Neuronal stem cell (in vitro differentiated cells): ENCODE measurements at places on chromosomes 2 and 18.

DNA sequence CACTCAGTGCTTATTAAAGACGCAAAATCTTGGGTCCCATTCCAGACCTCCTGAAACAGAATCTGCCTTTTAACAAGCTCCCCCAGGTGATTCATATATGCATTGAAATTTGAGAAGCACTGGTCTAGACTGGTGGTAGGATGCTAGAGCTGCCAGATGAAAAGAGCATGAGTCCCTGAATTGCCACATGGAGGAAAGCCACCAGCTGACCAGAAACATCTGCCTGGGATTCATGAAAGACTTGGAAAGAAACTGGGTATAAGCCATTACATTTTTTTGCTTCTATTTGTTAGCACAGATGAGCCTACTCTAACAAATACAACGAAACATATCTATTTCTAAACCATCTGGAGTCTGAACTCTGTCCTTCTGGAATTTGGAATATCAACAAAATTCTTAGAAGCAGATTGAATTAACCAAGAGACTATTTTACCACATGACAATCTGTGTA lies 228.9 kb downstream of the RBM43 start:
- no peak for DNase-seq

GRCh38 chr2:213703406-213704098 lies 419.3 kb downstream of the SPAG16 start:
- no peak for DNase-seq

DNA sequence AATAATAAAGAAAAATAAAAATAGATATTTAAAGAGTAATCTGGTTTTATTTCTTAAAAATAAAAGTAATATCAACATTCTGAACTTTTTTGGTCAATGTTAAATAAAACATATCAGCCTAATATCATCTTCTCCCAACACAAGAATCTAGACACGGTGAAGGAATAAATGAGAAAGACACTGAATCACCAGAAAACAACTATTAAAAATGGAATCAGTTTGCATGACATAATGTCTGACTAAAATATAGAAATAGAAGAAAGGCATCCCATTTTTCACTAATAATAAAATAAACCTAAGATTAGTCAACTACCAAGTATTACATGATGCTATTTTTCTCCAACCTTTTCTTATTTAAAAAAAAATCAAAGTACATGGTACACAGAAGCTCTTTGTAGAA lies 30.8 kb upstream of the TNFAIP6 start:
- no peak for DNase-seq

GRCh38 chr2:122210898-122211856 lies 455.7 kb downstream of the TSN start:
- no peak for DNase-seq

DNA sequence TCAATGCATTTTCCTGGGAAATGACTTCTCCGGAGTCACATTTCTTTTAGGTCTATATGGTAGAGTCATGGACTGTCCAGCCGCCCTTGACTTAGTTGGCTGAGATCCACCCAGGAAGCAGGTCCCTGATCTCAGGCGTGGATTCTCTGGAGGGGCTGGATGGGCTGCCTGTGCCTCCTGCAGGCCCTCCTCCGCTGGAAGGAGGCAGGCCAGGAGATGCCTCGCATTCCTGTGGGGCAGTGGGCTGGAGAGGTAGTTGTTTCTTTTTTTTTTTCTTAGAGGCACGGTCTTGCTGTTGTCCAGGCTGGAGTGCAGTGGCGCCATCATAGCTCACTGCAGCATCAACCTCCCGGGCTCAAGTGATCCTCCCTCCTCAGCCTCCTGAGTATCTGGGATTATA lies 129.0 kb upstream of the MYCN start:
- peak; percentile 39 for DNase-seq

DNA sequence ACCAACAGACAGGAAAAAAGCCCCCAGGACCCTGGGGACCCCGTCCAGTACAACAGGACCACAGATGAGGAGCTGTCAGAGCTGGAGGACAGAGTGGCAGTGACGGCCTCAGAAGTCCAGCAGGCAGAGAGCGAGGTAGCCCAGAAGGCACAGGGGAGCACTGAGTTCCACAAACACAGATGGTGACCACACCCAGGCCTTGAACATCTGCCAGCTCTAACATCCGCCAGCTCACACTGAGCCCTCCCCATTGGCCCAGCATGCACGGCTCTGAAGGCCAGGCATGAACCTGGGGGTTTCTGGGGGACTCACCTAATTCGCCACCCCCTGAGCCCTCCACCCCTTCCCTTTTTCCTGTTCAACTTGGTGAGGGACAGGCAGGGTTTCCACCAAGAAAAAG lies 25.6 kb upstream of the PRLH start:
- no peak for DNase-seq

GRCh38 chr2:240635121-240635997 lies 10.1 kb downstream of the GPR35 start:
- no peak for DNase-seq

GRCh38 chr2:174919947-174920595 lies 85.1 kb downstream of the CHN1 start:
- DNase-seq, result no peak

- DNase-seq, result no peak
These were observed 2.4 kb upstream of the TMEM178A start for GRCh38 chr2:39663187-39663930.

DNA sequence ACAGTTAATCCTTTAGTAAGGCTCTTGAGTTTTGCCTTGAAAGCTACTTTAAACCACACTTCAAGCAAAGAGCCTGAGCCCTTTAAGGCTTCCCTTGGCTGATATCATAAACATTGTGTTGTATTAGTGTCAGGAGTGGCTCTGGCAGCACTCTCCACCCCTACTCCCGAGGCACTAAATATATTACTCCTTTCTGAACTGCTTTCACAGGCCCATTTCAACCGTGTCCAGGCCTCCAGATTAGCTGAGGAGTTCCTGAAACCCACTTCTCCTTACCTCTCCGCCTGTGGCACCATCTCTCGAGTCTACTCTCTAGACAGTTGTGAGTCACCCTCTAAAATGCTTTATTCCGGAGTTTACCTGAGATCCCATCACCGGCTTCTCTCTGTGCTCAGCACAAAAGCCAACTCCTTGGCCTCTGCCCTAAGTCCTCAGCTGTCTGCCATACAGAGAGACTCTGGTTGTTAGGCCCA lies 14.4 kb upstream of the STON1 start:
- DNase-seq, result no peak

DNA sequence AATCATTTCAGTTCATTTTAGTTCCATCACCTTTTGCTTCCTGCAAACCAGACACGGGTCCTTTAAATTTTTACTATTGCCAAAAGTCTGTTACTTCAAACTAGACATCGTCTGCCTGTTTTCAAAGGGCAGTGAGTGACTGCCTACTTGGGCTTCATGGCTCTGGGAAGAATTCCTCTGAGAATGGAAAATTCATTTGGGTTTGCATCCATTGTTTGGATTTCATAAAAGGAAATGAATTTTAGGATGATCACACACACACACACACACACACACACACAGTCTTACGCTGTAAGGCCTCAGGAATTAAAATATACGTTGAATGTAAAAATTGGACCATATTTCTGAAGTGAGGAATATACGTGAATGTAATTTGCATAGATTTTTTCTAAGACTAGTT lies 1584.3 kb upstream of the ACVR2A start:
- no peak for DNase-seq

DNA sequence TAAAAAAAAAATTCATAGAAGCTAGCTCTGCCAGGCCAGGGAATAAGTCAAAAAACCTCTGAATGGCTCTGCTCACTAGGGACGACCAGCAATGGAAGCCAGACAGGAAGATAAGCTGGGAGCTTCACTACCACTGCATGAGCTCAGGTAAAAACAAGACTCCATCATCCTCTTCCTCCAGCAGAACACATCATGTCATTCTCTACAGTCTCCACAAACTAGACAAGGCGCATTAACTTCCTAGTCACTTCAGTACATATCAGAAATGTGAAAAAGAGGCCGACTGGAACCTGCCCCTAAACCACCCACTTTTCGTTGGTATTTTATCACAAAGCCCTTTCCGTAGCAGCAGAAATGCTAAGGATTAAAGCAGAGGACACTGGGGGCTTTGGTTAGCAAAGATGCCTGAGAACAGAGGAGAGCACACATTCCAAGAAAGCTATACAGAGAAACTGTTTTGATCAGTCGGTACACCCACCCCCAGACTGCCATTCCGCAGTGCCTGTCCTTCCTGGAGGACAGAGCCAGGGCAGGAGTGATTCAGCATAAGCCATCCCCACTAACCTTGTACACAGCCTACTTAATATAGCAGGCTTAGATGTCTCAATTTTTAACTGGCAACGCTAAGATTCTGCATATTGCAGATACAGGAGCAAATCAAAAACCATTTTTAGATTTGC lies 53.4 kb downstream of the AAK1 start:
- DNase-seq, result peak; percentile 15

DNA sequence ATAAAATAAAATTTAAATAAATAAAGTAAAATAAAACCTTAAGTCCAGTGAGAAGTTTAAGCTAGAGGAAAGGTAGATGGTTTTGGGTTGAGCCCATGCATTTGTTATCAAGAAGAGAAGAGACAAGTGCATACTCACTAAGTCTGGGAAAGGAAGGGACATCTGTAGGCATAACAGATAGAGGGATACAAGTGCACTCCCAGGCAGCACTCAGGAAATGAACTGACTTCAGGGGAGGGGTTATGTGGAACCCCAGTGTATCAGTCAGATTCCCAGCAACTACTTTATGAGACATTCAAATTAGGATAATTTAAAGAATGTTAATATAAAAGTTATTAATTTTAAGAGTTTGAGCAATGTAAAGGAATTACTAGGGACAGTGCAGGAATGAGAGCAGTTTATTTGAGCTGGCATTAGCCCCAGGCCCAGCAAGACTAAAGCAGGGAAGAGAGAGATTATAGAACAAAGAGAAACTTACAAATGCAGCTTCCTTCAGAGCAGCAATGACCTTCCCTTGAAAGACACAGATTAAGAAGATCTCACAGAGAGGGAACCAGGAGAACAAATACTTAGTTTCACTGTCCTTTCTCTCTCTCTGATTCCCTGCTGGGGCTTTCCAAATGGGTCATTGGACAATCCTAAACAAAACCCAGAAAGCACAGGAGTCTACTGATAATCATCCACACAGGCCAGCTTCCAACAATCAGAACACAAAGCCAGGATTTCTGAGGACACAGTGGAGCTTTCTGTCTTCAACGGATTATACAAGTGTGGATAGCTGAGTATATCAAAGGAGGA lies 109.7 kb downstream of the ERBB4 start:
- peak; percentile 64 for DNase-seq

- DNase-seq, result no peak
These were observed 10.6 kb upstream of the COL6A3 start for GRCh38 chr2:237424544-237424943.

- no peak for DNase-seq
These were observed 183.4 kb downstream of the PRKCE start for GRCh38 chr2:45834858-45835257.

DNA sequence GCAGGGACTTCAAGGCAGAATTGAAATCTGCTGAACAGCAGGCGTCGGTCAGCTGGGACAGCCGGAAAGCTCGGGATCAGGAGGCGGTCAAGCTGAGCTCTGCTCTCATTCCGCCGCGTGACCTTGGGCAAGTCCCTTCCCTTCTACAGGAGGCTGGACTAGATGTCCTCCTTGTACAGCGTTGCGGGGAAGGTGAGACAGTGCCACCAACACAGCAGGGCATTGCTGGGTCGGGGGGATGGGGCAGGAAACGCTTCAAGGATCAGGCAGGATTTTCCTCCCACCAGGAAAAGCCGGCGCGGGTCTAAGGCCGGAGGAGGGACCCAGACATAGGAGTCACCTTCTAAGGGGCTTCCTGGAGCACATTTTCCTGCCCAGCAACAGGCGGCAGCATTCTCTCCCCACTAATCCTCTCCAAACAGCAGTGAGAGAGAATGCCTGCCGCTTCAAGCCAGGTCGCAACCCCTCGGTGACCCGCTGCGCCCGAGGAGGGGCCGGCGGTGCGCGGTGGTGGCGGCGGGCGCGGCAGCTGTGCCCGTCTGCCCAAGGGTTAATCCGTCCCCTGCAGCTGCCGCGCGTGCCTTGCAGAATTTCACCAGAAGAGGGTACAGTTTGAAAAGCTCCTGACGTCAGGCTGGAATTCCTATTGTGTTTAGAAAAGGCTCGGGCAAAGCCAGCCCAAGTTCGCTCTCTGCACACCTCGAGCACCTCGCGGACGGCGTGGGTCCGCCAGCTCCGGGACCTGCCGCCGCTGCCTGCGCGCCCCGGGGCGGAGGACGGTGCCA lies at the start of gene KCNF1:
Gene KCNF1 (plus strand): TSS at position 644 of the 785 bp plus-strand sequence. CDS start 493 bp downstream, outside the sequence.
- peak; percentile 89 for DNase-seq

DNA sequence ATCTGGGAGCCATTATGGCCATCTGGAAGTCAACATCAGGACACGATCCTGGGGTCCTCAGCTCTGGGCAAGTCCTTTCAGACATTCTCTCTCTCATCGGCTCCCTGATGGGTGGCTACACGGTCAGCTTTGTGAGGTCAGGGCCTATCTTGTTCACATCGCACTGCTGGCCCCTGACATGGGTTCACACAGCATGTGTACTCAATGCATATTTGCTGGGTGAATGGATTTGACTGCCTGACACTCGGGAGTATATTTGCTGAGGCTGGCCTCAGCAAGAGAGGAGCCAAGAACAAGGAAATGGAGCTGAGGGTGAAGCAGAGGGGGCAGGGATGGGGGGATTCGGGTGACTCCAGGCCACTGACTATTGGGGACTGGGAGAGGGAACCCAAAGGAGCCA lies 50.5 kb downstream of the SLC4A5 start:
- DNase-seq, result no peak

- DNase-seq, result peak; percentile 47
These were observed 39.4 kb downstream of the MYOM1 start for GRCh38 chr18:3180325-3180724.

- DNase-seq, result no peak
These were observed 357.0 kb downstream of the ERBB4 start for GRCh38 chr2:212181646-212182045.

DNA sequence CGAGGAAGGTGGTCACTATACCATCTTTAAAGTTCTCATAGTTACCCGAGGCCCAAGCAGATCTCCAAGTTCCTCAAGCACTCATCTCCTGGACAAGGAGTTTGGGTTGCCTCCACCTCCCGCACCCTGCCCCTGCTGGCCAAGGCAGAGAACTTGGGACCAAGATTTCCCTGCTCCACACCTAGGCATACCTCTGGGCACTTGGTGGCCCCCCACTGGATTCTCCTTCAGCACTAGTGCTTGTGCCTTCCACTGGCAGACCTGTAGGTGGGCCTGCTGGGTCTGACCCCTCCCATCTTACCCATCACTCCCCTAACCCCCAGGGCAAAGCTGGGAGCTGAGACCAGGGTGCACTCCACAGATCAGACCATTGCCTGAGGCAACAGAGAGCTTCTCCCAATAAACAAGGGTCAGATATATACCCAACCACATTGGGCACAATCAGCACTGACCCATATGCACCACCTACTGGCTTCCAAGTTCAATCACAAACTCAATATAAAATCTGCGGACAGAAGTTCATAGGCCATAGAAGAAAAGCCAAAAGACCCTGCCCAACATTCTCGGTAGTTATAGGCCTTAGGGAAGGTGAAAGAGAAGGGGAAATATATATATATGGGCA lies 244.2 kb downstream of the EXOC6B start:
- no peak for DNase-seq

GRCh38 chr18:50578030-50578429 lies 18.1 kb downstream of the MAPK4 start:
- DNase-seq, result no peak

DNA sequence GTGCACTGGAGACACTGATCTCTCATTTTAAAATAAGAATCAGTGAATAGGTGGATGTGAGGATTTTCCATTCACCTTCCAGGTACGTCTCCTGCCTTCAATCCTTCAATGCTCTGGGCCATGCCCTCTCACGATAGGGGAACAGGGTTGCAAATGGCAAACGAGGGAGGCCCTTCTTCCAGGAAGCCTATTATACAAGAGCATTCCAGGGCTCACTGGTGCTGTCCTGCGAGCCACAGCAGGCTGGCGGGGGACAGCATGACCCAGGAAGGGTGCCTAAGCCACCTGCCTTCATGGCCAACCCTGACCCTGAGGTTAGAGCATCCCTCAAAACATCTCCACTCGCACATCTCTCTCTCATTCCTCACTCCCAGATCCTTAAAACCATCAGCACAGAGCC lies 20.6 kb upstream of the ID2 start:
- DNase-seq, result no peak
